Aorta (tissue), 5 donors: ENCODE measurements at places on chromosomes 3 and 15. TPM values are rescaled to one million over a fixed set of nuclear protein-coding genes. Genes with fewer than 3 reads are reported as not detected.

ILDR1 gene
- not detected for total RNA-seq

DZIP1L gene
- 48.3 TPM for total RNA-seq

ITGB5 gene
- 369 TPM for total RNA-seq

- DNase-seq: no peak
- H3K27ac ChIP-seq: no peak overlapping the region
- peaks cover 2% of the 10 kb centered on the region for H3K36me3 ChIP-seq
- no peak overlapping the region for H3K4me3 ChIP-seq
- no peaks in the 10 kb centered on the region for H3K4me1 ChIP-seq
- H3K27me3 ChIP-seq: no peaks in the 10 kb centered on the region
These were observed 69.2 kb upstream of the ICE2 start for GRCh38 chr15:60548101-60548500.

- no peaks in the 10 kb centered on the region for H3K36me3 ChIP-seq
- no peak overlapping the region for H3K27ac ChIP-seq
- DNase-seq: no peak
- H3K4me3 ChIP-seq: no peak overlapping the region
These were observed 173.5 kb upstream of the WNT5A start for GRCh38 chr3:55660642-55661041.

DNA sequence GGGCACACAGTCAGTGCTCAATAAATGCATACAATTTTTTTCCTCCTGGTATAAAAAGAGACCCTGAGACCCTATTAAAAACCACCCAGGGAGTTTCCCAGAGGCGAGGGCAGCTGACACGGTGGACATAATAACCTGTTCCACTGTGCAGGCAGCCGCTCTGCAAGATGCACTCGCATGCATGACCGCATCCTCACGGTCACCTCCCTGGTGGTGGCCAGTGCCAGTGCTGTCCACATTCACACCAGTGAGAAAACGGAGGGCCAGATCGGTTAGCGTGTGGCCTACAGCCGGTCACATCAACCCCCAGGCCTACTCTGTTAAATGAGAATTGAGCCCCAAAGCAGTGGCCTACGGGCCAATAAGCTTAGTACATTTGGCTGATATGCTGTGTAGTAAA is 24.8 kb downstream of the SH3BP5 start:
- no peaks in the 10 kb centered on the region for H3K27me3 ChIP-seq
- no peak overlapping the region for H3K27ac ChIP-seq
- no peak for DNase-seq
- no peaks in the 10 kb centered on the region for H3K36me3 ChIP-seq
- no peak overlapping the region for H3K4me3 ChIP-seq

DNA sequence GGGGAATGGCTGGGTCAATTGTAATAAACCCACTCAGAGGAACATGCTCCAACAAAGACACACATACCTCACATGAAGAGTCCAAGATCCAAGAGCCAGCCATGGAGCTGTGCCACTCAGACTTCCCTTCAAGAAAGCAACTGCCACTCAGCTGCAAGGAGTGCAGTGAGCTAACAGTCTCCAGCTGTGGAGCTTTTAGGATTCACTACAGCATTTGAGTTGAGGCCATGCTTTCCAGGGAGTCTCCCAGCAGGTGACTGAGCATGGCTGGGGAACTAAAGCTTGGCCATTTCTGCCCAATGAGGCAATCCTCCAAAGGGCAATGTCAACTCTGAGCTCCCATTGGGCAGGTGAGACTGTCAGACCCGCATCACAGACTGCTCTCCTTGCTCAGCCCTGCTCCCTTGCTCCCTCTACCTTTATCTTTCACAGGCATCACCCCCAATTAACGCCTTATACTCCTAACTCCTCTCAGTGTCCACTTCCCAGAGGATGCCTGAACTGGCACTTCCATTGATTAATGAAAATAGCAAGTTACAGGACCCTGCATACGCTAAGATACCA is 165.3 kb upstream of the CTNNB1 start:
- H3K4me1 ChIP-seq: no peaks in the 10 kb centered on the region
- no peak overlapping the region for H3K27ac ChIP-seq
- H3K27me3 ChIP-seq: peaks cover 2% of the 10 kb centered on the region
- no peaks in the 10 kb centered on the region for H3K36me3 ChIP-seq
- no peak overlapping the region for H3K4me3 ChIP-seq
- DNase-seq: no peak

DNA sequence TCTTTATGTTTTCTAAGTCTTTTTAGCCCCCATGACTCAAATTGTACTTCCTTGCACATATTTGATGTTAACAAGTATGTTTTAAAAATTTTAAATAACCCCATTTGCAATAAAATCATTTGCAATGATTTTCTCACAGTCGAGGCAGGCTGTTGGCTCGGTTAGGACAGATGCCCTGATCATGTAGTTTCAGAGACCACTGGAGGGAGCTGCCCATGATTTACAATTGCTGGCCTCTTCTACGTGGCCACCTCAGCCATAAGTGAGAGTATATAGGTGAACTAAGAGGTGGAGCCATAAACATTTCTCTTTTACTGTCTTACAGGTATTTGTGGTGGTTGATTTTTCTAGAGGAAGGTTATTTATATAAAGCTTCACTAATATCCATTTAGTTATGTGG is 1.7 kb downstream of the DTWD1 start:
- no peak for DNase-seq
- no peaks in the 10 kb centered on the region for H3K27me3 ChIP-seq
- H3K27ac ChIP-seq: no peak overlapping the region
- H3K4me3 ChIP-seq: no peak overlapping the region
- peaks cover 2% of the 10 kb centered on the region for H3K36me3 ChIP-seq

- no peaks in the 10 kb centered on the region for H3K27me3 ChIP-seq
- no peak overlapping the region for H3K27ac ChIP-seq
- DNase-seq: no peak
- H3K36me3 ChIP-seq: no peaks in the 10 kb centered on the region
- peaks cover 6% of the 10 kb centered on the region for H3K4me1 ChIP-seq
These were observed 37.0 kb downstream of the MITF start for GRCh38 chr3:69776289-69776688.

- no peaks in the 10 kb centered on the region for H3K36me3 ChIP-seq
- no peak overlapping the region for H3K4me3 ChIP-seq
- no peaks in the 10 kb centered on the region for H3K4me1 ChIP-seq
- no peak for DNase-seq
These were observed 22.7 kb downstream of the ERICH6 start for GRCh38 chr3:150681057-150681456.

GRCh38 chr3:145696011-145696410 is 465.0 kb downstream of the PLOD2 start:
- DNase-seq: no peak
- no peak overlapping the region for H3K27ac ChIP-seq
- H3K27me3 ChIP-seq: no peaks in the 10 kb centered on the region
- no peaks in the 10 kb centered on the region for H3K4me1 ChIP-seq
- no peak overlapping the region for H3K4me3 ChIP-seq
- no peaks in the 10 kb centered on the region for H3K36me3 ChIP-seq

GRCh38 chr3:168272343-168272985 is 176.7 kb upstream of the GOLIM4 start:
- H3K4me1 ChIP-seq: no peaks in the 10 kb centered on the region
- no peaks in the 10 kb centered on the region for H3K27me3 ChIP-seq
- H3K4me3 ChIP-seq: no peak overlapping the region
- DNase-seq: no peak
- no peak overlapping the region for H3K27ac ChIP-seq

- H3K27ac ChIP-seq: no peak overlapping the region
- H3K36me3 ChIP-seq: peaks cover 3% of the 10 kb centered on the region
- no peak for DNase-seq
These were observed 13.6 kb downstream of the ARF4 start for GRCh38 chr3:57583544-57583943.

- H3K4me3 ChIP-seq: peak overlapping the region; percentile 94
- peaks cover 3% of the 10 kb centered on the region for H3K4me1 ChIP-seq
- no peak overlapping the region for H3K27ac ChIP-seq
These were observed 900 bp upstream of the GNB4 start for GRCh38 chr3:179452176-179452564.

DNA sequence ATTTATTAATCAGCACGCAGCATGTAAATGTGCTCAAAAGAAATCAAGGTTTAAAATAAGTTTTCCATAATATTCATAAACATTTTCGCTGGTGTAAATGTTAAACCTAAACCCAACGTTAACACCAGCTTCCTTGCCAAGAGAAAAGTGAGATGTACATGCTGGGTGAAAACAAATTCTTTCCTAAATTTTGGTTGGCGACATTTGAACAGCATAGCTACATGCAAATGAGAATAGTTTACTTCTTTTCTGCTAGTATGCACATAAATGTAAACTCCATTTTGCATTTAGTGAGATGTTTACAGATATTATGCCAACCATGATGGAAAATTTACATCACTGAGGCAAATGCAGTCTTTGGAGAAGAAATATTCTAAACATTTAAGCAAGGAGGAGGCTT is 182.2 kb downstream of the GAP43 start:
- no peak overlapping the region for H3K4me3 ChIP-seq
- DNase-seq: no peak
- no peaks in the 10 kb centered on the region for H3K36me3 ChIP-seq
- H3K4me1 ChIP-seq: no peaks in the 10 kb centered on the region
- H3K27me3 ChIP-seq: no peaks in the 10 kb centered on the region
- no peak overlapping the region for H3K27ac ChIP-seq

GRCh38 chr3:10206166-10206511 is 41.4 kb downstream of the IRAK2 start:
- no peaks in the 10 kb centered on the region for H3K27me3 ChIP-seq
- DNase-seq: no peak
- H3K27ac ChIP-seq: peak overlapping the region; percentile 52
- H3K4me3 ChIP-seq: no peak overlapping the region
